Right hindlimb (tissue), 1 donor: ENCODE measurements at places on chromosomes 7 and 10.

- DNase-seq, result no peak
Observed at GRCh38 chr7:141663081-141663849, 38.7 kb downstream of the DENND11 start.

GRCh38 chr10:96548589-96548988 lies 34.9 kb upstream of the TLL2 start:
- no peak for DNase-seq

DNA sequence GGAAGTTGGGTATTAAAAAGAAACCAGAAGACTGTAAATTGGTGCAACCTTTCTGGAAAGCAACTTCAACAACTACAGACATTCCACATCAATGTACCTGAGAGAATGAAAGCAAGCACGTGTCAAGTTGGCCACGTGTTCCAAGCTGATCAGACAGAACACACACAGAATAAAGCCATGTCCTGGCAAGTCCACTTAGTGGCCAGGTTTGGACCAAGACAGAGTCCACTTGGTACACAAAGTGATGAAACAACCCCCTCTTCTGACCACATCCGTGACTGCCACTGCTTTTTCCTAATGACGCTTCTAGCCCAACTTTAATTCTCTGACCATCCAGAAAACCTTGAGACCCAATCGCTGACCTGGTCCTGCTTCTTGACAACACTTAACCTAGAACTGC lies 109.4 kb downstream of the ABLIM1 start:
- peak; percentile 47 for DNase-seq

DNA sequence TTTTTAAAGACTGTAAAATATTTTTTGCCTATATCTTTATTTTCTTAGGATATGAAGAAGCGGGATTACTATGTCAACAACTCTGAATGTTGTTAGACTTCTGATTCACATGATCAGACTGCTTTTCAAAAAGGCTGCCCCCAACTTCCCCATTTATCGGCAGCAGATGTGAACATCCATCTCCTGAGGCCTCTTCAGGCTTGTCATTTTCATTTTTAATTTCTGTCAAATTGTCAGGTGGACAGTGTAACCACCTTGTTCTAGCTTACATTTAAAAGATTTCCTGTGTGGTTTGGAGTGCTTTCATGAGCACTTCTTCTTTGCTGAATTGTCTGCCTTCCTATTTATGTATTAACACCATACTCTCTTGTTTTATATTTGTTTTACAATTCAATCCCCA lies 78.8 kb upstream of the GSDME start:
- DNase-seq, result no peak

GRCh38 chr10:22058201-22058600 lies 54.7 kb upstream of the DNAJC1 start:
- no peak for DNase-seq

DNA sequence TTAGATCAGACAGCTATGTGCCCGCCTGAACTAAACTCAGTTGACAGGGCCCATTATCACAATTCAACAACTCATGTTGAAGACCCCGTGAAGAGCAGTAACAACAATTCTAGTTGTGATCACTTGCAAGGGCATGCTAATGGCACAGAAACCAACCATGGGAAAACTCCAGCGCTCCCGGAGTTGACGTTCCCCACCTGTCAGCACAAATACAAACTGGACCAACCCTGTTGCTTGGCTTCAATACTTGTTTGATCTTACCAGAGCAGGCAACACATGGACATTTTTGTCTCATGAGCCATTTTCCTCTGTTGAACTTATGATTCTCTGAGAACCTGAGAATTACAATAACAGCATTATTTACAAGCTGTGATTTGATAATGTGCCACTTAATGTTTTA lies 119.0 kb upstream of the LANCL2 start:
- no peak for DNase-seq

GRCh38 chr10:74451127-74451829 lies 300.3 kb downstream of the ADK start:
- DNase-seq, result no peak

- no peak for DNase-seq
Observed at GRCh38 chr10:71795248-71795647, 21.9 kb upstream of the VSIR start.
